Umbilical cord (tissue), 2 donors: ENCODE measurements at places on chromosomes 11 and 22. TPM values are rescaled to one million over a fixed set of nuclear protein-coding genes. Genes with fewer than 3 reads are reported as not detected.

DGAT2 gene
- 1.7 TPM for total RNA-seq

BLID gene
- 15.9 TPM for total RNA-seq

PRAME gene
- 0.96 TPM for total RNA-seq

CYB5R2 gene
- total RNA-seq, result 50.3 TPM
